ENCODE measurements at places on chromosomes 3 and 15. TPM values are rescaled to one million over a fixed set of nuclear protein-coding genes. Genes with fewer than 3 reads are reported as not detected.

- DNase-seq: no peak
Measured at GRCh38 chr15:68034081-68034480, 20.0 kb upstream of the PIAS1 start.

PLA1A gene
- not detected for total RNA-seq

- no peak for DNase-seq
Measured at GRCh38 chr15:74857082-74857655, 14.2 kb upstream of the ULK3 start.

ALDH1L1 gene
- total RNA-seq: 1.2 TPM

DNA sequence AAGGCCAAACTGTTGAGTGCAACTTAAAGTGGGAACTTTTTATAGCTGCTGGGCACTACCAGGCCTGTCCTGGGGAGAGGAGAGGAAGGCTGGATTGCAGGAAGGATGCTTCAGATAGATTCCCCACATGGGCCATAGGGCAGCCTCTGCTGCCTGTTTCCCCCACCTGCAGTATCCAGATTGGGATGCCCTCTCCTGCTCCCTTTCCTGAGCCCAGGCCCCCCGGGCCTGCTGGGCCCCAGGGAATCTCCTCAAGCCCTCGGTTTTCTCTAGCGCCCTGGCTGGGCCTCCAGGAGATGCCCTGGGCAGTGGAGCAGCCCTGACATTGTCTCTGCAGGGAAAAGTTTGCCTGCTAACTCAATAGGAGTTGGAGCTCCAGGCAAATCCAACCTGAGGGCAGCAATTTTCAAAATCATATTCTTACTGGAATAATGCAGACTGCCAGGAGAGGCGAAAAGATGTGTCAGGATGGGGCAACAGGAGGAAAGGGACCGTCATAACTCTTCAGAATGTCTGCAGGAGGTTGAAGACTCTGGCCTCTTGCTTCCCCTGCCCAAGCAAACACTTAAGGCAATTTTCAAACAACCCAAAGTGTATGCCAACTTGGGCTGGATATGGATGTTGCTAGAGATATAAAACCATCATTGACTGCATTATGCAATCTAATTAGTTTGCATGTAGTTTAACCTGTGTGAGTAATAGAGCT, 4.4 kb downstream of the NR2F2 start:
- DNase-seq: no peak

Measured in mesothelial cell of epicardium (in vitro differentiated cells).